Aorta (tissue), 5 donors: ENCODE measurements at places on chromosomes 12 and 14. TPM values are rescaled to one million over a fixed set of nuclear protein-coding genes. Genes with fewer than 3 reads are reported as not detected.

- DNase-seq, result no peak
Observed at GRCh38 chr14:33781236-33781635, 169.6 kb downstream of the EGLN3 start.

DNA sequence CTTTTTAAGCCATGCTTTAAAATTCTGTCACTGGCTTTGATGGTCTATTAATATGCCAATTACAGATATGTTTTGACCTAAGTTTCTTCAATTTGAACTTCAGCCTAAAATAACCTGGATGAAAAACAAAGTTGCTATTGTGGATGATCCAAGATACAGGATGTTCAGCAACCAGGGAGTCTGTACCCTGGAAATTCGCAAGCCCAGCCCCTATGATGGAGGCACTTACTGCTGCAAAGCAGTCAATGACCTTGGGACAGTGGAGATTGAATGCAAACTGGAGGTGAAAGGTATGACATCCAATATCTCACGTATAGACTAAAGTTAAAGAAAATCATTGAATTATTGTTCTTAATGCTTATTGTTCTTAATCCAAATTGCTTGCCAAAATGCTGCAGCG is 17.2 kb upstream of the CHPT1 start:
- no peak for DNase-seq

- no peak for DNase-seq
Observed at GRCh38 chr14:43479596-43480195, 1027.4 kb downstream of the FSCB start.

DNA sequence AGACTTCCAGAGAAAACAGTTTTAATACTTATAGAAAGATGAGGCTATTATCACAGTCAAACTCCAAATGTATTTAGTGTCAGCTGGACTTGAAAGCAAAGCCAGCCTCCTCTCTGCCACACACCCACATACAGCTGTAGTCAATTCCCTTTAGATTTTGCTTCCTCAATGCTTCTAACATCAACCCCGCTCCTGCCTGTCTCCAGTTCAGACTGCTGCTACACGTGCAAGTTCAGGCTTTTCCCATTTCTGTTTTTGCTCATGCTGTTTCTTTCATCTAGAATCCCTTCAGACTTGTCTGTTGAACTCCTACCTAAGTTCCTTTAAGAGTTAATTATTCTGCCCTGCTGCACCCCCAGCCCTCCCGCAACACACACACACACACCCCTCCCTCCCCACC is 380.0 kb downstream of the KCNH5 start:
- DNase-seq, result no peak

GRCh38 chr12:124292385-124292784 is 2.5 kb upstream of the RFLNA start:
- DNase-seq, result no peak

- no peak for DNase-seq
Observed at GRCh38 chr14:52852810-52853521, 61.6 kb upstream of the GNPNAT1 start.

- no peak for DNase-seq
Observed at GRCh38 chr12:49698619-49699545, 8.3 kb downstream of the FMNL3 start.

Gene SERPINA1
- total RNA-seq, result 23.1 TPM

- DNase-seq, result no peak
Observed at GRCh38 chr12:52975820-52976573, 27.1 kb downstream of the KRT18 start.

DNA sequence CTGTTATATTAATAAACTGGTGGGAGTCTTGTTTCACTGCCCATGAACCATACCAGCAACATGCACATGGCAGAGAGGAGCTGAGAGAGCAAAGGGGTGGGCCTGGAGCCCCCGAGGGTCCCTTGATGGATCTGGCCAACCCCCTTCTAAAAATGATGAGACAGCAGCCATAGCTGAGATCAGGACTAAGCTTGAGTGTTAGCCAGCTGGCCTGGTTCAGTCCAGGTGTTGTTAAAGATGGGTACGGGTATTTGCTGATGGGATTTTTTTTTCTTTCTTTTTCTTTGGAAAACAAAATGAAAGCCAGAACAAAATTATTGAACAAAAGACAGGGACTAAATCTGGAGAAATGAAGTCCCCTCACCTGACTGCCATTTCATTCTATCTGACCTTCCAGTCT is 16.0 kb downstream of the PCBP2 start:
- no peak for DNase-seq

GRCh38 chr14:100421756-100422470 is 98.8 kb downstream of the SLC25A47 start:
- no peak for DNase-seq

Gene TAS2R31
- total RNA-seq, result 9.1 TPM

Gene FIGNL2
- total RNA-seq, result 2.1 TPM

GRCh38 chr12:53567961-53568808 is 58.0 kb downstream of the ATF7 start:
- DNase-seq, result no peak

Gene TAS2R50
- total RNA-seq, result 3.3 TPM

DNA sequence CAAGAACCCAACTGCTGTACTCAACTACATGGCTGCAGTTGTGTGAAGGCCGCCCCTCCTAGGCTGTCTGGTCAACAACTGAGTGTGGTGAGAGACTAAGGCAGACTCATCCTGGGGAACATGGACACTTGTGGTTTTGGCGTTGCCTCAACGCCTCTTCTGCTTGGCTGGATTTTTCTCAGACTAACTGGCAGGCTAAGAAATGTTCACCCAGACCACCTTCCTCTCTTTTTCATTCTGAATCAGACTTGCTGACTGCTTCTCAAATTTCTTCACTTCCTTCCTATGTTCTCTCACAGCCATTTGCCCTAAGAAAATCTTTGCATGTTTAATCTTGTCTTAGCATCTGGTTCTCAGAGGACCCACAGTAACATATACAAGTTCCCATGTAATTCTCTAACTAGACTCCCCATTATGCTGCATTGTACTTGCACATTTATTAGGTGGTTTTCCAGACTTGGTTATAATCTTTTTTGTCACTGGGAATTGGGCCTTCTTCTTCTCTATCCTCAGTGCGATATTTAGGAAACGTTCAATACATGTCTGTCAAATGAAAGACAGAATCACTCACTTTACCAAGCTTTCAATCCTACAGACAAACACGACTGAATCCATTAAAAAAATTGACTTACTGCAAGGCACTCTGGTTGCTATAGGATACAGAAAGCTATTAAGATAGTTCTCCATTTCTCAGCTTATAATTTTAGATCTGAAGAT is 327.6 kb downstream of the CCER1 start:
- no peak for DNase-seq

DNA sequence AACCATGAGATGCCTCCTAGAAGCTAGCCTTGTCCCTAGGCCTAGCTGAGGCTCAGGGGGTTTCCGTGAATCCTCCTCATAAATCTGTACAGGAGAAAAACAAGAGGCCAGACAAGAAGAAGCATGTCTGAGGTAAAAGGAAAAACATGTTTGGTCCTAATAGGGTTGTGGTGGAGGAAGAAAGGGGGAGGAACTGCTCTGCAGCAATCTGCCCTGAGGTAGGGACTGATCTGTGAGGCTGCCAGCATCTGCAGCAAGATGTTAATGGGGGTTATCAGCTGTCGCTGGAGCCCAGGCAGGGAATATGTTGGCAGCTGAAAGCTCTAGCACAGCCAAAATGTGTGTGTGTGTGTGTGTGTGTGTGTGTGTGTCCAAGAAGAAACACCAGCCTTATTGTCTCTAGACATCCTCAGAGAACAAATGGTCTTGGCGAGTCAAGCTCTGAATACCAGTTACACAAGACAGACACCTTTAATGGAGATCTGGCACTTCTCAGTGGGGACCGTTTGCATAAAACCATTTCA is 218.5 kb downstream of the NUAK1 start:
- DNase-seq, result no peak

GRCh38 chr14:94653321-94653720 is 41.1 kb downstream of the SERPINA3 start:
- no peak for DNase-seq

DNA sequence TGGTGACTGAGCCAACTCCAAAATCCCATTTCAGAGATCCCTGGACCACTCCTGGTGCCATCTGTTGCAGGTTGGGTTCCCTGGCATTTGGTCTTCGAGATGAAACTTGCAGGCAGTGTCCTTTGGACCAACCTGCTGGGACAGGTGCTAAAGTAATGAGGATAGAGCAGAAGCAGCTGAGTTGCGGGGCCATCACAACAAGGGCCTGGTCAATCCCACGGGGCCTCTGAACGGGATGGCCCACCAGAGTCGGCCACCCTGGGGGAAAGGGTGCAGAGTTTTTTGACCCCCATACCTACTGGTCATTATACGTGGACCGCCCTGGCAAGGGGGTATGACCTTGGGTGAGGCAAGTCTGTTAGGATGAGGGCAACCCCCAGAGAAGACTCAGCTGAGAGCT is 39.3 kb downstream of the DLK1 start:
- DNase-seq, result peak; percentile 26

- DNase-seq, result no peak
Observed at GRCh38 chr12:129779033-129779432, 124.8 kb downstream of the TMEM132D start.

DNA sequence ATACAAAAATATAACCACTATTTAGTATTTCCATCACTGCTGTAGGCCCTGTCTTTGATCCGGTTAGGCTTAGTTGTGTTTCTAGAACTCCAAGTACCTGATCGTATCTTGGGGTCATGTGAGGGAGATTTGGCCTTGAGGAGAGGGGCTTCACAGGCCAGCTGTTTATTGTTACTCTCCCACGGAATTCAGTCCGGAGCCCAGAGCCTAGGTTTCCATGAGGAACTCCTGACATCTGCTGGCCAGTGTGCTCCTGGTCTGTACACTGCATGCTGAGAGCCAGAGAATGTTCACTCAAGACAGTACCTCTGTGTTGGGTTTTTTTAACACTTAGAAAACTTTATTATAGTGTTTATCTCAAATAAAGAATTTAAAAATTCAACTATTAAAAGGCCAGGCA is 341.0 kb upstream of the TMEM132C start:
- DNase-seq, result no peak

DNA sequence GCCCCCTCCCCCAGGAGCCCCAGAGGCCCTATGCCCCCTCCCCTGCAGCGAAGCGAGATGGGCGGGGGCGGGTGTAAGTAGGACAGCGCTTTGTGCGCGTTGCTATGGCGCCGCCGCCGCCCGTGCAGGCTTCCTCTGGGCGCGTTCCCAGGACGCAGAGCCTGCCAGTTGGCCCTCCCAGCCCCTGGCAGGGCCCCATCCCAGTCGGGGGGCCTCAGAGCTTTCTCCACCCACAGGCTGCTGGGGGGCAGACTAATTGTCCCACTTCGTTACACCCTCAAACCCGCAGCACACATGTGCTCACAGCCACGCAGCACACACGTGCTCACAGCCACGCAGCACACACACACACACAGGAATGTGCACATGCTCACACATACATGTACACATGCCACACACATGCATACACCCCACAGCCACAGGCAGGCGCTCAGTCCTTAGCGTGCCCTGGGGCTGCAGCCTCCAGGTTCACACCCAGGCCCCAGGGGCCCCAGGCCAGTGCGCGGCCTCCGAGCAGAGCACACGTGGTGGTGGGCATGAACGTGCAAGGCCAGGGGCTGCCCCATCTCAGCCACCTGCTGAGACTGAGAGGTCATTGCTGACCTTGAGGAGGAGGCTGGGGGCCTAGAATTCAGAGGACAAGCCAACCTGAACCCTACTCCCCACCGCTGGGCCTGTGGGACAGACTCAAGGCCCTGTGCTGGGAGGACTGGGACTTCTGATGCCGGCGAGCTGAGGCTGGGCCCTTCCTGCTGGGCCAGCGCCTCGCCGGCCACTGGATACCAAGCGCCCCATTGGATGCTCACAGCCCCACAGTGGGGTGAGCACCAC is 15.6 kb downstream of the TRMT61A start:
- peak; percentile 81 for DNase-seq

- DNase-seq, result no peak
Observed at GRCh38 chr14:30287579-30288445, 271.1 kb upstream of the G2E3 start.

Gene OR6C2
- not detected for total RNA-seq

Gene CEBPE
- total RNA-seq, result 0.29 TPM

Gene SPSB2
- 10.2 TPM for total RNA-seq

Gene PPP1R36
- 0.42 TPM for total RNA-seq

- DNase-seq, result no peak
Observed at GRCh38 chr12:32742133-32742532, 13.6 kb downstream of the YARS2 start.

GRCh38 chr12:7282844-7283243 is 21.0 kb upstream of the ACSM4 start:
- DNase-seq, result no peak

DNA sequence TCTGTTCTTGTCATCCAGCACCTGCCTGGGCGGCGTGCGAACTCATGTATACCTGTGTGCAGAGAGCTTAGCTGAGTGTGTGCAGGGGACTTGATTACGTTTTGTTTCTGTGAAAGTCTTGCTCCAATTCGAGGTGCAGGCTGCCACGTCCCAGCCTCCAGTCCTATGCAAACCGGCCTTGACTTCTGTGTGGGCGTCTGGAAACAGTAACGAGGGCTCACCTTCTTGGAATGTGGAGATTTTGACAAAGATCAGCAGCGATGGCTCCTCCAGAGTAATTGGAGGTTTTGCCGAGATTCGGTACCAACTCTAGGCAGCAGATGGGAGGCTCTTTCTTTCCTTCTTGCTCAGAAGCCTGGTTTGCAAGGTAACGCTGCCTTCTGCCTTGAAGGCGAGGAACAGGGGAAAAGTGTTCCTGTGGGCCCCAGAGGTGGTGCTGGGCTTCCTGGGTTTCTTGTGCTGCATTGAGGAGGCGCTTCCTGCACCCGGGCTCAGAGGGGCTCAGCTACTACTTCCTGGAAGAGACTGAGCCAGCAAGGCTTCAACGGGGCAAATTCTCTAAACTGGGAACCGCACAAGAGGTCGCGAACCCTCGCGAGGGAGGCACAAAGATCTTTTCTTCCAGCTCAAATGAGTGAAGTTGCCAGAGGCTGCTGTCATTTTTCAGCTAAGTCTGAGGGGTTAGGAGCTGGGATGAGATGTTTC is 249.0 kb downstream of the AACS start:
- DNase-seq, result no peak

GRCh38 chr12:118332511-118332910 is 40.2 kb downstream of the TAOK3 start:
- DNase-seq, result no peak

DNA sequence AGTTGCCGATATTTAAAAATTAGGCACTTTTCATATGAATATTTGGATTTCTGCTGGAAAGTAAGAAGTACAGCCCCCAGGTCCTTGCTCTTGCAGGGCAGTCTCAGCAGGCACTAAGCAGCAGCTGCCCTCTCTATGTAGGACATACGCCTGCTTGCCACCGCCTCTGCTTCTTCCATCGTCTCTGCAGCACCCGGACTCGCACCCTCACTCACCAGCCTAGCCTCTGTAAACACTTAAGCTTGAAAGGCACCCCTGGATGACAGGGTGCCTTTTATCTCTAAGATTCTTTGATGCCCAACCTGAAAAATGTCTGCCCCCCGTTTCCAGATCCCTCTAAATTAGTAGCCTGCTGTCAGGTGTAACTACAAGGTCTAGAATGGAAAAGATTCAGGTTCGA is 19.0 kb downstream of the OTUB2 start:
- no peak for DNase-seq

Gene PRPH
- 5.4 TPM for total RNA-seq

DNA sequence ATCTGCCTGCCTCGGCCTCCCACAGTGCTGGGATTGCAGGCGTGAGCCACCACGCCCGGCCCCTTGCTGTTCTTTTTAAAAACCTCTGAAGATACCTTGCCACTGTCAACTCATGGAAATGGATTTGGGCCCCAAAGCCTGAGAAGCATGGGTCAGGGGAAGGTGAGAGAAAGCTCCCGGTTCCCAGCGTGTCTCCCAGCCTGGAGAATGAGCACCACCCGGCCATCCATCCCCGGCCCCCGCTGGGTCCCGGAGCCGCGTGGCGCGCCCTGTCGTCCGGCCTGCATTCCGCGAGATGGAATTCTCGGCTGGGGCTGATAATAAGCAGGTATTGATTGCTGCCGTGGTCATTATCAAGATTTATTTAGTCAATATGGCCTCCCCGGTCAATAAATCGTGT is 126.5 kb upstream of the MYL2 start:
- DNase-seq, result peak; percentile 36
